ENCODE measurements at places on chromosomes 7 and 10. TPM values are rescaled to one million over a fixed set of nuclear protein-coding genes. Genes with fewer than 3 reads are reported as not detected.

The ABLIM1 gene
- polyA plus RNA-seq: 32.9 TPM

The TMEM236 gene
- polyA plus RNA-seq: 0.24 TPM

The AS3MT gene
- polyA plus RNA-seq: 7.3 TPM

The RPP30 gene
- 21.9 TPM for polyA plus RNA-seq

The FOXP2 gene
- 2.0 TPM for polyA plus RNA-seq

The LRRC4 gene
- 3.1 TPM for polyA plus RNA-seq

The GPR26 gene
- polyA plus RNA-seq: not detected

The ERVW-1 gene
- not detected for polyA plus RNA-seq

The CLCN1 gene
- polyA plus RNA-seq: not detected

The CABCOCO1 gene
- polyA plus RNA-seq: not detected

All from adipose tissue (tissue), 3 donors.